ENCODE measurements at places on chromosomes 1 and 21. TPM values are rescaled to one million over a fixed set of nuclear protein-coding genes. Genes with fewer than 3 reads are reported as not detected.

The SLC16A4 gene
- total RNA-seq = 15.4 TPM

The C8B gene
- not detected for total RNA-seq

The PGLYRP3 gene
- total RNA-seq = not detected

The AMY1C gene
- not detected for total RNA-seq

The SH3BP5L gene
- total RNA-seq = 12.7 TPM

The CLCNKA gene
- total RNA-seq = not detected

The TEX35 gene
- total RNA-seq = 0.11 TPM

The TARDBP gene
- 108 TPM for total RNA-seq

The SLFNL1 gene
- total RNA-seq = 0.69 TPM

The FMO2 gene
- total RNA-seq = 1.7 TPM

The PTPRC gene
- 34.4 TPM for total RNA-seq

The TSPAN2 gene
- 55.4 TPM for total RNA-seq

The ZNF362 gene
- total RNA-seq = 10.3 TPM

The DMBX1 gene
- total RNA-seq = not detected

The RNF220 gene
- total RNA-seq = 17.3 TPM

The LINGO4 gene
- total RNA-seq = 0.16 TPM

The CNR2 gene
- 0.11 TPM for total RNA-seq

The GUCA2A gene
- not detected for total RNA-seq

The KIF17 gene
- total RNA-seq = 2.0 TPM

The NHLH1 gene
- total RNA-seq = not detected

The CYP2J2 gene
- 14.2 TPM for total RNA-seq

The GJA5 gene
- 16.3 TPM for total RNA-seq

The ATP1A2 gene
- 13.2 TPM for total RNA-seq

Measured in urinary bladder (tissue), 4 donors.